Thymus (tissue), 14 donors: ENCODE measurements at places on chromosomes 6 and 20.

DNA sequence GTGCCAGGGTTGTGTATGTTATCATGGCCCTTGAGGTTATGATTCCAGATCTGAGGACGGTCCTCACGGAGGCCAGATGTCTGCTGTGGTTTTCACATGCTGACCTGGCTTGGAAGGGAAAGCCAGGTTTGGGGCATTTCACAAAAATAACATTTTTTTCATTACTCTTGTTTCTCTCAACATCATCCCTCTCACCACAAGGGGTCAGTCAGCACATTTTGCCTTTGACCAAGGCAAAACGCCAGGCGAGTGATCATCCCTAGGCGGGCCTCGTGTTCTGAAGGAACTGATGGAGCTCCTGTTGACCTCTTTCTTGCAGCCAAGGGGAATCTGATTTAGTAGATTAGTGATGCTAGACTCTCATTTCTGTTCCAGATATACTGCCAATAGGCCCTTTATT is 133.5 kb downstream of the TBC1D7 start:
- no peak overlapping the region for H3K27ac ChIP-seq
- no peak for DNase-seq
- H3K4me1 ChIP-seq: no peaks in the 10 kb centered on the region
- H3K27me3 ChIP-seq: no peaks in the 10 kb centered on the region
- no peak overlapping the region for H3K4me3 ChIP-seq

DNA sequence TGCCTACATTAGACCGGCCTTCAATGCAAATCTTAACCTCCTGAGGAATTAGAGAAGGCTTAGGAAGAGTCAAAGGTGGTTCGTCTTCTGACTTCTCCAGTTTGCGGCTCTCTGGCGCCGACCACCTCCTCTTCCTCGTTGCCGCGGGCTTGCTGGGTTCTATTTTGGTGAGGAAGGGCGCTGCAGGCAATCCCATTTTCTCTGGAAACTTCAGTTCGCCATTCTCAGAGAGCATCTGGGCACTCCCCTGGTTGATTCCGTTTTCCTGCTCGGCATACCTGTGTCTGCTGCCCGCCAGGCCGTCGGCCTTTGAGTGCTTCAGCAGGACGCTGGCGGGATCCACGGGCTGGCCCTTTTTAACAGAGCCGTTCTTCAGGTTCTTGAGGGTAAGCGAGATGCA is 67.9 kb downstream of the GMPR start:
- no peaks in the 10 kb centered on the region for H3K4me1 ChIP-seq
- no peaks in the 10 kb centered on the region for H3K27me3 ChIP-seq
- H3K36me3 ChIP-seq: peaks cover 3% of the 10 kb centered on the region
- H3K27ac ChIP-seq: no peak overlapping the region

DNA sequence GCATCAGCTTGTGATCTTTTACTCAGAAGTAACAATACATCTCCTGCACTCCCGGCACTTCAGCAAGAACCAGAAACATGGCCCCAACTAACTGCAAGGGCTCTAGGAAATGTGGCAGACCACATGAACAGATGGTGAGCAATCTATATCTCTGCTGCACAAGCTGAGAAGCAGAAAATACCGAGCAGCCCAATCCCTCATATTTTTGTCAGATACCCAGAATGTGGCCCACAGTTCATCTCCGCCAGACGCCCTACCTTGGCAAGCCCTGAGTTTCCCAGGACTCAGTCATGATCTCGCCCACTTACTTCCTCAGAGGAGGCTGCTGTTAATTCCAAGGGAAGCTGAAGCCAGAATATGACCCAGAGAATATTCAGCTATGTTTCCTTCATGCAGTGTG is 63.1 kb upstream of the PHACTR1 start:
- H3K36me3 ChIP-seq: no peaks in the 10 kb centered on the region
- DNase-seq: no peak
- H3K4me1 ChIP-seq: no peaks in the 10 kb centered on the region
- no peak overlapping the region for H3K27ac ChIP-seq
- no peaks in the 10 kb centered on the region for H3K27me3 ChIP-seq
- H3K4me3 ChIP-seq: no peak overlapping the region

- no peak for DNase-seq
- no peaks in the 10 kb centered on the region for H3K36me3 ChIP-seq
- no peak overlapping the region for H3K27ac ChIP-seq
- H3K27me3 ChIP-seq: no peaks in the 10 kb centered on the region
- H3K4me3 ChIP-seq: no peak overlapping the region
Measured at GRCh38 chr6:81906709-81907204, 154.3 kb upstream of the TENT5A start.

- H3K4me3 ChIP-seq: peak overlapping the region; percentile 59
- H3K27ac ChIP-seq: peak overlapping the region; percentile 91
- peaks cover 8% of the 10 kb centered on the region for H3K4me1 ChIP-seq
- DNase-seq: peak; percentile 74
- H3K27me3 ChIP-seq: peaks cover 20% of the 10 kb centered on the region
Measured at GRCh38 chr6:28488916-28489365, 26.7 kb downstream of the GPX6 start.

DNA sequence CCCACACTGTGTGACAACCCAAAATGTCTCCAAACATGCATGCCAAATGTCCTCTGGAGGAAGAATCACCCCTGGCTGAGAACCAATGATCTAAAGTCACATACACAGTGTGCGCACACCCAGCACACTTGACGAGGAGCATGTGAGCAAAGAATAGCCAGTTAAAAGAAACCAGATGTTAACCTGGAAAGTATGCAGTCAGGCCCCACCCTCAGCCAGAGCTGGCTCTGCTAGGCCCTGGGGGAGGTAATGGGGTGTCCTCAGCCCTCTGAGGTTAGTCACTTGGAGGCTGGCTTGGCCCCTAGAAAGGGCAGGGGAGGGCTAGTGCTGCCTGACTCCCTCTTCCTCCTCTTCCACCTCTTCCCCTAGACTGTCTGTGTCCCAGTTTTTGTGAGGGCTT is 15.2 kb upstream of the GUCA1A start:
- no peak overlapping the region for H3K27ac ChIP-seq
- no peak for DNase-seq
- peaks cover 2% of the 10 kb centered on the region for H3K27me3 ChIP-seq
- no peaks in the 10 kb centered on the region for H3K36me3 ChIP-seq
